ENCODE measurements at places on chromosomes 11 and 22. TPM values are rescaled to one million over a fixed set of nuclear protein-coding genes. Genes with fewer than 3 reads are reported as not detected.

Gene MPZL3
- 1.5 TPM for total RNA-seq

Gene PDGFD
- 4.8 TPM for total RNA-seq

Gene SCUBE2
- total RNA-seq = 26.9 TPM

Gene CCDC81
- total RNA-seq = 3.4 TPM

Gene INPP5J
- 0.73 TPM for total RNA-seq

Gene PRRG4
- total RNA-seq = 0.18 TPM

Gene TMEM191C
- total RNA-seq = 5.6 TPM

Gene PGA4
- 1.1 TPM for total RNA-seq

Gene KCNJ1
- not detected for total RNA-seq

Gene NELL1
- 58.3 TPM for total RNA-seq

Gene A4GALT
- total RNA-seq = 3.5 TPM

Gene CARD18
- not detected for total RNA-seq

GRCh38 chr11:130379276-130379675 is 49.1 kb downstream of the ADAMTS8 start:
- no peak for DNase-seq

DNA sequence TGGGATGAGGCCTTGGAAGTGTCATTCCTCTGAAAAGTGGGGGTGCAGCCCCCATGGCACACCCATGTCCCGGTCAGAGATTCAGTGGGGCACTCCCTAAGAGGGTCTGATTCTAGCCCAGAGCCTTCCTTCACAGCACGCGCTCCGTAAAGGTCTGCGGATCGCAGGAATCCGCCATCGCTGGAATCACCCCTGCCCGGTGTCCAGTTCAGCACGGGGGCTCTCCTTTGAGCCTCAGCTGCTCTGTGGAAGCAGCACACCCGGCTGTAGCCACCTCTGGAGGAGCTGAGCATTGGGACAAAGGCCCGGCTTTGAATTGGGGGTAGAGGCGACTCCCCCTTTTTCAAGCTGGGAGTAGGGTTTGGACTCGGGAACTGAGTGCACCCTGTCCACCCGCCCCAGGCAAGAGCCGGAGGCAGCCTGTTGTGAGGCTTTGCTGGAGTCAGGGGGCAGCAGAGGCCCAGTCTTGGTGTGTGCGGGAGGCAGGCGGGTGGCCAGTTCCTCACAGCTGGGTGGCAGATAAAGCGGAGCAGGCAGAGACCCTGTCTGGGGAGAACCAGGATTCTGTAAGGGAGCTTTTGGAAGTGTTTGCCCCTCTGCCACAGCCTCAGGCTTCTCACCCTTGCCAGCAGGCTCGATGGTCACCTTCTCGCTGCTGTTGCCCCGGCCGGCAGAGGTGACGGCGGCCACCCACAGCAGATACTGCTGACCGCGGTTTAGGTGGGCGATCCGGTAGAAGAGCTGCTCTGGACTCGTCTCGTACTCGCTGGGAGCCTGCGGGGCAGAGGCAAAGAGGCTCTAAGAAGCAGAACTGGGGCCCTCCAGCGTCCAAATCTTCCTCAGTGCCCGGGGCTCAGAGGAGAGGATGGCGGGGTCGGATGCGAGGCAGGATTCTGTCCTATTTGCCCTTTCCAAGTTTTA is 115.9 kb downstream of the CEP164 start:
- DNase-seq = peak; percentile 59

- DNase-seq = peak; percentile 98
These were observed 734 bp downstream of the PRDM11 start for GRCh38 chr11:45147017-45147728.

DNA sequence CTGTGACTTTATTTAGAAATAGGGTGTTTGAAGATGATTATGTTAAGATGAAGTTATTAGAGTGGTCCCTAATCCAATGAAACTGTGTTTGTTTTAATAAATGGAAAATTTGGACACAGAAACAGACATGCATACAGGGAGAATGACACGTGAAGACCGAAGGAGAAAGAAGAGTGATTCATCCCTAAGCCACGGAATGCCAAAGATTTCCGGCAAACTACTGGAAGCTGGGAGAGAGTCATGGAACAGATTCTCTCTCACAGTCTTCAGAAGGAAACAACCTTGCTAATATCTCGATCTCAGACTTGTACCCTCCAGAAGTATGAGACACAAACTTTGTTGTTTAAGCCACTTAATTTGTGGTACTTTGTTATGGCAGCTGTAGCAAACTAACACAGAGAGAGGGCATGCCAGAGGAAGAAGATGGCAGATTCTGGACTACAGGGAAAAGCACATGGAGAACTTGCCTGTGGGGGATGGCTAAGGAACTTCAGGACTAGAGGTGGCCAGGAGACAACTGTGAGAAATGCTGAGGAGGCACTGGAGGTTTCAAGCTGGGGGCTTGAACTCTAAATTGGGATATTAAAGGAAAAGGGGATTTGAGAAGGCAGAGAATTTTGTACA is 733.5 kb upstream of the CCDC90B start:
- no peak for DNase-seq

DNA sequence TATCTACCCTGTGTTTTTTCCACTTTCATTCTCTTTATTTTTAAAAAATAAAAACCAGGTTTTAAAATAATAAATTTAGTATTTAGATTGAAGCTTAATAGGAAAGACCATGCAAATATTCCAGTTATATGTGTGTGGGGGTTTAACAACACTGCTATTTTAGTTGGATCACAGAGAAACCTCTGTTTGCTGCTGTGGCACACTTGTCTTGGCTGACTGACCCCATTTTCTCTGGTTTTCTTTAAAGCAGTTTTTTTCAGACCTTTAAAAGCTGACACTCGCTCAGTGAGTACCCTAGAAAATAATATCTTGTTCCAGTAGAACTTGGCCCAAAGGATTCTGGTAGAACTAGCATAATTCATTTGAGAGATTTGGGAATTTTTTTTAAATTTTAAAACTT is 31.6 kb downstream of the ACER3 start:
- no peak for DNase-seq

GRCh38 chr11:34823639-34824038 is 92.5 kb downstream of the APIP start:
- no peak for DNase-seq

GRCh38 chr11:35077709-35078469 is 61.1 kb upstream of the CD44 start:
- no peak for DNase-seq

DNA sequence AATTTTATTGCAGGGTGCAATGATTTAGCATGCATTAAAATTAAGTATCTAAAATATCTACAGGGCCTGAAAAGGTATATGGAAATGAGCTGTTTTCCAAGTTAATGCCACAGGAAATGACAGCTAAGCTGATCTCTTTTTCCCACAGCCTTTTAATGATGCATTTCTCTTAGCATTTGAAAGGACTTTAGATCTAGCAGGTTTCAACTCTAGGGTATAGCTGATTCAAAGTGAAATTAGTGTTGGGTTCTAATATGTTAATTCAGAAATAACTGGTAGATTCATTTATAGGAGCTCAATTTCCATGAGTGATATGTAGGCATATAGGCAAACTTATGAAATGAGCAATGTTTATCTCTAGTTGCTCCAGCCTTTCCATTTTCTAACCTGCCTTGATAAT is 274.2 kb downstream of the CASP12 start:
- no peak for DNase-seq

DNA sequence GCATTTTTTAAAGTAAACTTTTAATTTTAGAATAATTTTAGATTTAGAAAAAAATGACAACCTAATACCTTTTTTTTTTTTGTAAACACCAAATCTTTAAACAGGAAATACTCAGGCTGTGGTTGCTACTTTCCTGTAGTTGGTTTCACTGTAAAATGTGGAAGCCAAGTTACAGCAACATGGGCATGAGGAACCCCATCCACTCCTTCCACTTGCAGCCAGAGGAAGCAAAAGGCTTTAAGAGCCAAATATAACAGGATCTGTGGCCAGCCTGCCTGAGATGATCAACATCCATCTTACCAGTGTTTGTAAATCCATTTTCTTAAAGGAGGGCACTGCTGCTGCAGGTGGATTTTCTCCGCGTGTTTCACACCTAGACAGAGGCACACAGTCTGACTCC is 66.2 kb downstream of the TNRC6B start:
- no peak for DNase-seq

DNA sequence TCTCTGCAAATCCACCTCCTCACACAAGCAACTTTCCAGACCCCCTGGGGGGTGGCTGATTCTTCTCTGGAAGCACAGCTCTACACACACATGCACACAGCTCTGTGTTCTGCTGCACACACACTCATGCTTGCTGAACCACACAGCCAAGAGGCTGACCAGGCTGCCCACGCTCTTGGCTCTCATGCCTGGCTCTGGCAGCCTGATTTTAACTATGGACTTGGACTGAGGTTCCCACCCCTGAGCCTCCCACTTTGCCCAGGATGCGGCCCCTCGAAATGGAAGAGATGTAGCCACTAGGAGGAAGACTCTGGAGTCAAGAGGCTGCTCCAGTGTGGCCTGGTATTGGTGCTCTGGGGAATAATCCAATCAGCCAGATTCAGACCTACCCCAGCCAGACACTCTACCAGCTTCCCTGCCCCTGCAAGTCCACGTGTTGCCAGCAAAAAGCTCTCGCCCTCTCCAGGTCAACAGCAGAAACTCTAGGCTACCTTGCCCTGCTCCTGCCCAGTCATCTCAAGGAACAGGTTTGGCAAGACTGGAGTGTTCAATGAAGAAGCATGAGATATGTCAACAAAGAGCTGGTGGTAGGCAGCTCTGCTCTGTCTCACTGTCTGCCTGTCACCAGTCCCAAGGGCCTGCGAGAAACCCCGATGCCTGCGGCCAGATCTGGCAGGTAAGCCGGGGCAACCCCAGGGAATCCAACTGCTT is 8.8 kb upstream of the CASTOR1 start:
- no peak for DNase-seq

DNA sequence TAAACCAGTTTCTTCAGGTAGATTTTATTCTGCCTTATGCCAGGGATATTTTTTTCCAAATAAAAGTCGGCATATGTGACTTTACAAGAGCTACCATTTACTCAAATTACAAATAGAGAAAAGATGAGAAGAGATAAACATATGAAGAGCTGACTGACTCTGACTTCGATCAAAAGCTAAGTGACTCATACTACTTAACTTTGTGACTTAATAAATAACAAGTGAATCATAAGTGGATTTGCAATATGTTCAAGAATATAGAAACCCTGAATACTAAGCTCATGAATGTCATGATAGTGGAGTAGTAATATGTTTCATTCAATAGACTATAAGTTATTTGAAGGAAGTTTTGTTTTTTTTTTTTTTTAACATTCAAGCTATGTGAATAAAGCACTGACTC is 130.5 kb upstream of the ANO3 start:
- no peak for DNase-seq

DNA sequence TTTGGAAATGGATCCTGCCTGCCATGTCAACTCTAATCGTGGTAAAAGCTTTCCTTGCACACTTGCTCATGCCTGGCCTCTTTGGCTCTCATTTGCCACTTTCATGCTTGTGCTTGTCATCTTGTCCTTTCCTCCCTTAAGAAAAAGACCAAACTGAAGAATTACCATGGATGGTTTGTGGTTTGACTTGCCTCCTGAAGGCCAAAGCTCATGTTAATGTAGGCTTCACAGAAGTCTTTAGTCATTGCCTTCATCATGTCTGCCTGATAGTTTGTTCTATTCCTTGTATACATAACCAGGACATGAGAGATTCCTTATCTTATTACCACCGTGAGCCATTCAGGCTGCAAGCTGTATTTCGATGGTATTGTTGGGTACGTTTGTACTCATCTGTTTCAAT is 17.3 kb downstream of the TEAD1 start:
- DNase-seq = no peak

DNA sequence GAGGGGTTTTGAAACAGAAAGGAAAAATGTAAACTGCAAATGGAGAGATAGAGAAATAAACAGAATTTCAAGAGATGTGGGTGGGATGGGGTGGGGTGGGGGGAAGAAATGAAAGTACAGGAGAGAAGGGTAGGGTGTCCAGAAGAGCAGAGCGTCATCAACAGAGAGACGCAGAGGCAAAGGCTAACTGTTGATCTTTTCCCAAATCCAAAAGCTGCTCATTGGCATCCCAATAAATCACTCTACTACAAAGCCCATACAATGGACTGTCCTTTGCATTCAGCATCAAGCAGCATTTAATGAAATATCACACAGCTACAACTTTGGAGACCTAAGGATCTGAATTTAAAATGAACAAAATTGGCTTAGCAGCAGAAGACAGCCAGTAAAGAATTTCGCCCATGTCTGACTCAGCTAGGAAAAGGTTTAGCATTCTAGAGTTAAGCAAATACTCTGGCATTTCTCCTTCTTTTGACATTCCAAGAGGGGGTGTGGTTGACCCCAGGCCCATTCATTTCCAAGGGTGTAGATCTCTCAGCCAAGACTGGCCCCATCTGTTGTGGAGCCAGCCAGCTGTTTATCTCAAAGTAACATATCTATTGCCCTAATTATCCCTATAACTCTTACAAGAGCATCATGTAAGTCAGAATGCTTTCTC is 1.5 kb downstream of the RAB30 start:
- DNase-seq = no peak

GRCh38 chr11:36409152-36409816 is 100.8 kb downstream of the TRAF6 start:
- DNase-seq = no peak

- no peak for DNase-seq
These were observed 237.3 kb downstream of the ST3GAL4 start for GRCh38 chr11:126592496-126593410.

GRCh38 chr11:8340296-8340695 is 76.6 kb upstream of the LMO1 start:
- DNase-seq = no peak

GRCh38 chr11:66874232-66874631 is 17.4 kb downstream of the LRFN4 start:
- DNase-seq = no peak

DNA sequence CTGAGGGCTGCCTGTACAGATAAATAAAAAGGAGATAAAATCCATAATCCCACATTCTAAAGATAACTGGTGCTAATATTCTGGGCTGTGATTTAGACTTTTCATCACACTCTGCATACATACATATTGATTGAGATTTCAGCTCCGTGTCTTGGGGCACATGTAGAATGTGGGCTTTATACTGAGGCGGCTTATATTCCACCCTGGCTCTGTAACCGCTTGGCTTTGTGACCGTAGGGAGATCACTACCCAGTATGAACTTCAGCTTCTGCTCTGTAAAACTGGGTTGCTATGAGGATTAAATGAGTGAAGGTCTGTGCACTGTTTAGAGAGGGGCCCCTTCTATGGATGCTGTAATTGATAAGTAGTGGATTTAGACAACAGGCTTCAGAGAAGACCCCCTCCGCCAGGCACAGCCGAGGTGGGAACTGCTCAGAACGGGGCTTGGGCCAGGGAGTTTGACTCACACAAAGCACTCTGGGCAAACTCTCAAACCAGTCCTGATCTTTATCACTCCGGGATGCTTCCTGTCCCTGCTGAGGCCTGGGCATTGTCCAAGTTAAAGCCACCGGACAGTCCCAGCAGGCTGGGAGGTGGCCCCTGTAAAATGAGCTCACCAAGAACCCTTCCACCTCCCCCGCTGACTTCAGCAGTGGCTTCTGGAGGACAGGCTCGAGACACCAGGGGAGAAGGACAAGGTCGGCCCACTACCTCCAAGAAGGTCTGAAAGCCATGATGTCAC is 17.2 kb downstream of the KIAA1671 start:
- no peak for DNase-seq

DNA sequence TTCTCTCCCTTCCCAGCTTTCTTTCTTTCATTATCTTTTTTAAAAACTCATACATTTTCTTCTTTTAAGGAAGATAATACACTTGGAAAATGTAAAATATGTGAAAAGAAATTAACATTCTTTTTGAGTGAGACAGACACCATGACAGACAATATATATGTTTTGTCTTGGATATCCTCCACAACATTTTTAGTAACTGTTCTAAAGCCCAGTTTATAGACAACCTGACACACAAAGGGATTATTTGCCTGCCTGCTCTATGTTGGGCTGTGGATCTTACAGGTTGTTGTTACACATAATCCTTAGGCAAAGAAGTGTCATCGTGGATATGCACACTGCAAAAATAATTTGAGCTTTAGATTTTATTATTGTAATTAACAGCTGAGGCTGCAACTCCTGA is 301.4 kb upstream of the PDGFD start:
- DNase-seq = no peak

All from cerebellum (tissue), 4 donors.